A549 treated with RU486 at 1 μM for 4 hours (cell line): ENCODE measurements at places on chromosomes 4 and X. TPM values are rescaled to one million over a fixed set of nuclear protein-coding genes. Genes with fewer than 3 reads are reported as not detected.

The TEX13C gene
- 0.01 TPM in 1 of 5 replicates, not detected in the others for total RNA-seq

The NOA1 gene
- total RNA-seq: 15.0 to 17.6 TPM (median 16.6 TPM) in 5 replicates

The KIF4A gene
- total RNA-seq: 24.2 to 29.0 TPM (median 27.9 TPM) in 5 replicates

The ASB5 gene
- total RNA-seq: 0.05 to 0.07 TPM in 2 of 5 replicates, not detected in the others

The GTPBP6 gene
- total RNA-seq: 33.0 to 57.8 TPM (median 51.0 TPM) in 5 replicates

The TRPC3 gene
- 0.07 to 0.16 TPM (median 0.08 TPM) in 3 of 5 replicates, not detected in the others for total RNA-seq

The ZNF157 gene
- not detected in 5 replicates for total RNA-seq

The CXorf65 gene
- total RNA-seq: not detected in 5 replicates

The TIGD4 gene
- 0.12 to 0.25 TPM (median 0.23 TPM) in 4 of 5 replicates, not detected in the other for total RNA-seq

The HMGB3 gene
- 133 to 190 TPM (median 142 TPM) in 5 replicates for total RNA-seq

The NMU gene
- 0.54 to 0.74 TPM (median 0.63 TPM) in 4 of 5 replicates, not detected in the other for total RNA-seq

The ATOH1 gene
- total RNA-seq: not detected in 5 replicates

The FBXO8 gene
- total RNA-seq: 8.3 to 12.0 TPM (median 9.0 TPM) in 5 replicates

The GUCY1A1 gene
- total RNA-seq: not detected in 5 replicates
